NCI-H460 (cell line): ENCODE measurements at places on chromosomes 12 and 14.

GRCh38 chr12:116924558-116925453 is 14.1 kb downstream of the FBXW8 start:
- DNase-seq: no peak

DNA sequence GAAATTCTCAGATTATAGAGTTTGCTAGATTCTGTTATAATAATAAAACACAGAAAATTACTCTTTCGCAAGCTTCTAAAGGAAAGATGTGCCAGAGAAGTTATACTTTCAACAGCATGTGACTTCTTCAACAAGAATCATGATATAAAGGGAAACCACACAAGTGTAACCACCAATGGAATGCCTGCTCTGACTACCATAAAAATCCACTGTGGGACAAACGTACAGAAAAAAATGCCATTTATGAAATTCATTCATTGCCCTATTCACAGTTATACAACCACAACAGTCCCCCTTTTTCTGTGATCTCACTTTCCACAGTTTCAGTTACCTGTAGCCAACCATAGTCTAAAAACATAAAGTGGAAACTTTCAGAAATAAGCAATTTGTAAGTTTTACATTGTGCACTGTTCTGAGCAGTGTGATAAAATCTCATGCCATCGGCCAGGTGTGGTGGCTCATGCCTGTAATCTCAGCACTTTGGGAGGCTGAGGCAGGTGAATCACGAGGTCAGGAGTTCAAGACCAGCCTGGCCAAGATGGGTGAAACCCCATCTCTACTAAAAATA is 3.2 kb downstream of the CATSPERB start:
- no peak for DNase-seq

- no peak for DNase-seq
These were observed 271.9 kb upstream of the PDE3A start for GRCh38 chr12:20096430-20096829.

- no peak for DNase-seq
These were observed 22.4 kb downstream of the IRF2BPL start for GRCh38 chr14:77006132-77006531.

DNA sequence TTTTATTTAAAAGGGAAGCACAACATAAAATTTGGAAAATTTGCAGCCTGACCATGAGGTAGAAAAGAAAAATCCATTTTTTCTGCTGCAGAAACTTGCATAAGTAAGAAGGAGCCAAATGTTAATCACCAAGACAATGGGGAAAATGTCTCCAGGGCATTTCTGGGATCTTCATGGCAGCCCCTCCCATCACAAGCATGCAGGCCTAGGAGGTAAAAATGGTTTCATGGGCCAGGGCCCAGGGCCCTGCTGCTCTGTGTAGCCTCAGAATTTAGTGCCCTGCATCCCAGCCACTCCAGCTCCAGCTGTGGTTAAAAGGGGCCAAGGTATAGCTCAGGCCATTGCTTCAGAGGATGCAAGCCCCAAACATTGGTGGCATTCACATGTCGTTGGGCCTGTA is 735.6 kb downstream of the GALC start:
- no peak for DNase-seq

DNA sequence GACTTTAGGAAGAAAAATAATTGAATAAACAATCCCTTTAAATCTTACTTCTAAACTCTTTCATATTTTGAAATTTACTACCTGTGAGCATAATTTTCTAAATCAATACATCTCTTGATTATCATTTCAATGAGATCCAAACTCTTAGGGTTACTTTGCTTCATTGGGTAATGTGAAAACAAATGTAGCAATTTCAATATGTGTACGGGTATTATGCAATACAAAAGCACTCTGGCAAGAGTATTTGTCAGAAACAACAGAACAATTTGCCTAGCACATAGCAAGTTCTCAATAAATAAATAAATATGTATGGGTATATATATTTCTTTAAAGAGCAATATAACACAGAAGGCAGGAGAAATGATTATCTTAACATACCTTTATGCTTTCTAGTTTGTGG is 77.1 kb downstream of the PLEKHG7 start:
- no peak for DNase-seq

DNA sequence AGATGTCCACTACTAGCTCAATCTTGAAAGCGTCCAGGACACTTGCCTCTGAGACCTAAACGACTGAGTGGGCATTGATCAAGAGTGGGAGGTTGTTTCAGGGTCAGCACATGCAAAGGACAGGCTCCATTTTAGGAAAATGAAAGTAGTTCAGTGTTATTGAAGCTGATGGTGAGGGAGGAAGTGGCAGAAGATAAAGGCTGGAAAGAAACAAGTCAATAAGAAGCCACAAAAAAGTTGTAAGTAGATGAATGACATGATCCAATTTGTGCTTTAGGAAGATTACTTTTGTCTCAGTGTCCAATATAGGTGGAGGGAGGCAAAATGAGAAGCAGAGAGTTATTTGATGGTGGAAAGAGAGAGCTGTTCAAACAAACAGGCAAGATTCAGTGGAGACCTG is 22.0 kb downstream of the GPR65 start:
- no peak for DNase-seq

GRCh38 chr14:55451950-55452349 is 11.5 kb upstream of the TBPL2 start:
- DNase-seq: no peak

- DNase-seq: no peak
These were observed 33.5 kb downstream of the RBM19 start for GRCh38 chr12:113932381-113933196.

DNA sequence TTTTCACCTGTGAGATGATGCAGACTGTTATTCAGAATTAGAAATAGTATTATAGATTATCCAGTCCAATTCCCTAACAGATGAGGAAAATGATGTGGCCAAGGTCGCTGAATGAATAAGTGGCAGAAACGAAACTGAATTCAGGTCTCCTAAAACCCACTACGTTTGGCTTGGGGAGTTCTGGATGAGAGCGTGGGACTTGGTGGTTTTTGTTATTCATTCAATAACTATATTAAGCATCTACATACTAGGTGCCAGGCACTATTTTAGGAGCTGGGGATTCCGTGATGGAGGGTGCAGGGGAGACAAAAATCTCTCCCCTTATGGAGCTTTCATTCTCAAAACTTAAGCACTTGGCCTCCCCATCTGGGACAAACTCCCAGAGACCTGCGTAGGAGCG is 813 bp upstream of the CCDC184 start:
- DNase-seq: no peak

DNA sequence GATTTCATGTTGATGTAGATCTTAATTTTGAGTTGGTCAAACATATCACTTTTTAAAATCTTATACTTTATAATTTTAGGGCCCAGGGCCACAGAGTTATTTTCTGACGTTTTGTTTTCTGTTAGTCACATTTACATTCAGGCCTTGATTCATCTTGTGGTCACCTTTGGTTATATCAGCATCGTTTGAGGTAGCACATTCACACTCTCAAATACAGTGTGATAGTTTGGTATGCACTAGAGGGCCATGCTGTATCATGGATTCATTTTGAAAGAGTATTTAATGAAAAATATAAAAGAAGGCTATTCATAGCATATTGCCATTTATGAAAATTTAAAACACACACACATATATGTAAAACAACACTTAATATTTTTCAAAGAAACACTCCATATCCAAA is 274.6 kb downstream of the RAD51B start:
- DNase-seq: no peak

GRCh38 chr12:98401427-98401826 is 114.0 kb upstream of the TMPO start:
- DNase-seq: no peak

DNA sequence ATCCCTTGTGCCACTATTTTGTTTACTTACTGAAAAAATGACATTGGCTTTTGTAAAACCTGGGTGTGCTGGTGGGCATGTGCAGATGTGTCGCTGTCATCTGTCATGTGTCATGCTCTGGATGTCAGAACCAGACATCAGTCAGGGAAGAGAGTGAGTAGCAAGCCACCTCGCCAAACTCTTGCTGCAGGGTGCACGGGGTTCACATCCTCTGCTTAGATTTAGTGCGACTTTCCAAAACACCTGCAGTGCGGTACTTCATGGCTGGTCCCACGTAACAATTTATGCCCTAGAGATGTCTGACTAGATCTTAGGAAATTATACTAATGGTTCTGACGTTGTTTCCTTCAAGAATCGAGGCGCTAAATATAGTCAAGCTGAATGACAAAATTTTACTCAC is 106.7 kb downstream of the CRADD start:
- DNase-seq: peak; percentile 64

- DNase-seq: peak; percentile 69
These were observed 16.8 kb downstream of the MMP14 start for GRCh38 chr14:22852940-22853767.

DNA sequence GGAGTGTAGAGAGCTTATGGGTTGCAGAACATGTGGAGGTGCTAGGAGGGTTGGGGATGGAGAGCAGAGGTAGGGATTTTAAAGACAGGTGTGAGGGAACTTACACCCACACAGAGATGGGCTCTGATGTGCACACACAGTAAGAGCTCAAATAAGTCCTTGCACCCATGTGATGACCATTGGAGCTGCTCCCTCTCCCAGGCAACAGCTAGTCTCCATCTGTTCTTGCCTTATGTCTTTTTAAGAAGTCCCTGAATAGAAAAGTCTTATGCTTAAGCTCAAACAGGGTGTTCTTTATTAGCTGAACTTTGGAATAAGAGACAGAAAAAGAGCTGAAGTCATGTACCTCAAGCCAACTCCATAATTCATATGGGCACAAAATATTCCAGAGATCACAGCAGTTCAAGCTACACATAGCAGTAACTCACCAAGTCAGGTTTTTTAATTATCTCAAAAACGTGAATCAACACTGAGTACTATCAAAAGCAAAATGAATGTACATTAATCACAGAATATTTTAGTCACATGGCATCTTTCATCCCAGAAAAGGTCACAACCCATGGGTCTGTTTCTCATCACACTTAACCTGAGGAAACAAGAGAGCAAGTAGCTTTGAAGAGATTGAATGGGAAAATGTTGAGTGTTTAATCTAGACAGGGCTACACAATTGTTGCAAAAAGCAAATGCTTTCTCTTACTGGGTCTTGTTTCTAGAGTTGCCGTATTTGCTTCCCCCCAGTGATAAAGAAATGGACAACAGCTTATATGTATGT is 1513.6 kb upstream of the SEL1L start:
- no peak for DNase-seq

DNA sequence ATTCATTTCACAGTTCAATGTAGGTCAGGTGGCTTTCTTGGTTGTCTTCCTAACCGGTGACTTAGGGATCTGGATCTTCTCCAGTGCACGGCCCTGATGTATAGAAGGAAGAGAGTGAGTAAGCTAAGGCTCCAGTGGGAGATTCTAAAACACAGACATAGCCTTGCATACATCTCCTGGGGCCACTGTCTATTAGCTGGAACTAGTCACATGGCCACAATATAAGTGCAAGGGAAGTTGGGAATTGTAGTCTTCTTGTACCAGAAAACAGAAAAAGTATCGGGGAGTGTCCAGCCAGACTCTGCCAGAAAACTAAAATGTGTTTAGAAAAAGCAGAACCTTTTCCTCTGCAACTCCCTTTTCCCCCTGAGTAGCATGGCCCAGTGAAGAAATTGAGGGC is 531.6 kb downstream of the VRK1 start:
- no peak for DNase-seq

- no peak for DNase-seq
These were observed 87.7 kb upstream of the CCDC196 start for GRCh38 chr14:66398437-66398836.

DNA sequence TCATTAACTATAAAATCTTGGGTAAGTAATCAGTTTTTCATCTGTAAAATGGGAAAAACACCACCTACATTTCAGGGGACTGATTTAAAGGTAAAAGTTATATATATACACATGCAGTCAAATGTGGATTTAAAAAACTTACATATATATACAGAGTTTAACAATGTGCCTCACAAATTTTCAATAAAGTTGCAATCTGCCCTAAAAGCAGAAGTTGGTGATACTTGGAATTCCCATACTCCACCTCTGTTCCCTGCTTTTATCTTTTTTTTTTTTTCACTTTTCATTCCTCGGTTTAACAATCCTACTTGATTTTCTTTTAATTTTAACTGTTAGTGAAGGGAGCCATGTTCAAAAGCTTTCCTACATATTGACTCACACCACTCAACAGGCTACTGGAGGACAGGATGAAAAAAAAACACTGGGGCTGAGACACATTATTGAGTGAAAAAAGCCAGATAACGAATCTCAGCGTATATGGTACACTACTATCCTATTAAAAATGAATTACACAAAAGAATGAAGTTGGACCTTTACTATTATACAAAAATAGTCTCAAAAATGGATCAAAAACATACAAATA is 24.3 kb downstream of the SPPL3 start:
- DNase-seq: no peak

GRCh38 chr14:79357307-79357706 is 854.0 kb downstream of the DIO2 start:
- DNase-seq: no peak

GRCh38 chr12:24134092-24134491 is 184.6 kb upstream of the SOX5 start:
- DNase-seq: no peak

- DNase-seq: no peak
These were observed 381.0 kb downstream of the DPF3 start for GRCh38 chr14:72512925-72513324.

GRCh38 chr12:80056845-80057244 is 42.5 kb upstream of the OTOGL start:
- no peak for DNase-seq

DNA sequence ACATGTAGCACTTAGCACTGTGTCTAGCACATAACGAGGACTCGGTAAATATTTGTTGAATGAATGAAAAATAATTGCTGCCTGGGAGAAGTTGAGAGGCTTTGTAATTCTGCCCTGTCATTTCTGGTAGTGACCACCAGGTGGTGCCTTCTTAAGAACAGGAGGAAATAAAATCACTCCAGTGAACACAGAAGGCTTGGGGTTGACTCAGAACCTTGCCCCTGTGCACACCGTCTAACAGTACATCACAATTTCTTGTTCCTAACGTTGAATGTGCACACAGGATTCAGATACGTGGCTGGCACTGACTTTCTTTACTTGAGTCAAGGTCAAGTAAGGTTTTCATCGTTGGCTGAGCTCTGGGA is 91.8 kb downstream of the RGS6 start:
- DNase-seq: peak; percentile 15

DNA sequence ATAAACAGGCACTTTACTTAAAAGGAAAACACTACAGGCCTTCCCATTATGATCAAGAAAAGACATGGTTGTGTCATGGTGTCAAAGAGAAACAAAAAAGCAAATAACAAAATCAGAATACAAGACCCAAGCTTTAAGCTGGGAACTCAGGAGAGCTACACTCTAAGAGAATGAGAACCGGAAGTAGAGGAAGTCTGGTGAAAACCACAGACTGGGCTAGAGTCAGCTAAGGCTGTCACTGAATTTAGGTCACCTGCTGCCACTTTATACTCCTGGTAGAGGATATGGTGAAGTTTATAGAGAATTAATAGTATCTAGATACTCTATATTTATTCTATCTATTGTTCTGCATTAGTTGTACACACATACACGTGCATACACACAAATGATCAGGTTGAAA is 971.7 kb downstream of the FLRT2 start:
- no peak for DNase-seq

DNA sequence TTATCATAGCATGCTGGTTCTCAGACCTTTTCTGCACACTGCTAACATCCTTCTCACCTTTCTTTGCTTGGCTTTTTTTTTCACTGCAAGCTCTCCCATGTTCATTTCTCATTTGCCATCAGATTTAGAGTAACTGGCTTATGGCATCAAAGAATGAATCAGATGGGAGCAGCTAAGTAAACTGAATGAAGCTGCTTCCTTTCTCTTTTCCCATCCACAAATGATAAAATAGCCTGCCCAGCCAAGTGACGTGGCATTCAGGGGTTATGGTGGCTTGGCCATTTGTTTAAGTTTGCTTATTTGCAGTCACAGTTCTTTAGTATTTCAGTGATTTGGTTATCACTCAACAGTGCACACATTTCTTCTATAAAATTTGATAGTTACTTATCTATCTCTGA is 708.6 kb downstream of the DIO2 start:
- no peak for DNase-seq
